Activated CD4-positive, alpha-beta memory T cell treated with anti-CD3 and anti-CD28 coated beads for 36 hours (primary cell): ENCODE measurements at places on chromosomes 2 and 18.
A peak's percentile ranks its signal among the peaks of the same experiment; 100 is the strongest.

GRCh38 chr2:107511970-107512789 is 314.5 kb upstream of the RGPD4 start:
- DNase-seq = no peak

DNA sequence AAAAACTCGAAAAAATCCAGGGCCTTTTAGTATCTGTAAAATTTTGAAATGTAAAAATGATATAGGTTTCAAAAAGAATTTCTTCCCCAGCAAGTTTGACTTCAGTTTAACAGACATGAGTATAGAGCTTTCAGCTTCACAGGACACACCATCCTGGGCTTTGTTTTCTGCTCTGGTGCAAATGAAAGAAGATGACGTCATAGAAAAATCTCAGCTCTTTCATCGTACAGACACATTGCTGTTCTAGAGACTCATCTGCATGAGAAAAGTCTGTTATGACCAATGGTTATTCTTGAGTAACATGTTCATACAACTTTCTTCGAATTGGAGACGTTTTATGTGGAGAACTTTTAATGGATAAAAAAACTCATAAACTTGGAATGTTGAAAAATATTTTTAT is 111.7 kb upstream of the DYNAP start:
- no peak for DNase-seq

DNA sequence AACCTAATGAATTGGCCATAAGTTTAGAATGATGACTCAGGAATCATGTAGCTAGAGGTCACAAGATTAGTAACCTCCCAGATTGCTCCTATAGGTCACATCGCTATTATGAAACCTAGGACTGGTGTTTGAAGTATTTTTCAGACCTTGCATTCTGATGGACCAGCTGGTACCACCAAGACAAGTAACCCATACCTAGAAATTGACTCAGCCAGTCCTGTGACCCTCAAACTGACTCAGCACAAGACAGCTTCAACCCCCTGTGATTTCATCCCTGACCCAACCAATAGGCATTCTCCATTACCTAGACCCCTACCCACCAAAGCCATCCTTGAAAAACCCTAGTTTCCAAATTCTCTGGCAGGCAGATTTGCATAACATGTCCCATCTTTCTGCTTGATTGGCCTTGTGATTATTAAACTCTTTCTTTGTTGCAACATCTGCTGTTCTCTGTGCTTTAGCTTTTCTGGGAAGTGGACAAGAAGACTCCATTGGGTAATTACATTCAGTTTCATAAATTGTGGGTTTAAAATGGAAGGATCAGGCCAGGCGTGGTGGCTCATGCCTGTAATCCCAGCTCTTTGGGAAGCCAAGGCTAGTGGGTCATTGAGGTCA is 254.9 kb downstream of the IRS1 start:
- no peak for DNase-seq

GRCh38 chr18:57748770-57749603 is 54.1 kb downstream of the ATP8B1 start:
- DNase-seq = no peak

DNA sequence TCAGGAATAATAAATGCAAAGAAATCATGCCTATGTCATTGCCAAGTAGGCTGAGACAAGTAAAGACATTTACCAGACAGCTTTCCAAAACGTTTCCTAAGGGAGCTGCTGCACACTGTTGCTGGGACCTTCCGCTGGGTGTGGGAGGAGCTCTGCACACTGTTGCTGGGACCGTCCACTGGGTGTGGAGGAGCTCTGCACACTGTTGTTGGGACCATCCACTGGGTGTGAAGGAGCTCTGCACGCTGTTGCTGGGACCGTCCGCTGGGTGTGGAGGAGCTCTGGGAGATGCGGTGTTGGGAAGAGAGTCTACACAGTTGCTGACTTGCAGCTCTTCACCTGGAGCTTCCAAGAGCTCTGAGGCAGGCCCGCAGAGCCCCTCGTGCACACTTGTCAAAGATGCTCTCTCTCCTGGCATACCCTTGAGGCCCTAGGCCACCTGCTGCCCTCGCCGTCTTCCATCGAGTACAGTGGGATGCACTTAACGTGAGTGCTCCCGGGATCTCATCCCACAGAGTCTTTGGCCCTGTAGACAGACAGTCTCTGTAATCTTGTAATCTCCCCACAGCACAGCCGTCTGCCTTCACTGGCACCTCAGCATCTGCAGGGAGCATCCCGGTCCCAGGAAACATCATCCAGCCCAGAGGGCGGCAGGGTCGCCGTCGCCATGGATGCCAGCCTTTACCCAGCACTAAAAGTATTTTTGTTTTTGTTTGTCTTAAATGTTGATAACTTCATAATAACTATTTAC is 51.4 kb downstream of the TRAPPC12 start:
- no peak for DNase-seq

- peak; percentile 63 for DNase-seq
Measured at GRCh38 chr18:50194631-50195532, at the start of gene MYO5B. Gene MYO5B, minus strand, starts transcription at chr18:50195147. Its CDS starts 354 bp downstream, at chr18:50194793.

DNA sequence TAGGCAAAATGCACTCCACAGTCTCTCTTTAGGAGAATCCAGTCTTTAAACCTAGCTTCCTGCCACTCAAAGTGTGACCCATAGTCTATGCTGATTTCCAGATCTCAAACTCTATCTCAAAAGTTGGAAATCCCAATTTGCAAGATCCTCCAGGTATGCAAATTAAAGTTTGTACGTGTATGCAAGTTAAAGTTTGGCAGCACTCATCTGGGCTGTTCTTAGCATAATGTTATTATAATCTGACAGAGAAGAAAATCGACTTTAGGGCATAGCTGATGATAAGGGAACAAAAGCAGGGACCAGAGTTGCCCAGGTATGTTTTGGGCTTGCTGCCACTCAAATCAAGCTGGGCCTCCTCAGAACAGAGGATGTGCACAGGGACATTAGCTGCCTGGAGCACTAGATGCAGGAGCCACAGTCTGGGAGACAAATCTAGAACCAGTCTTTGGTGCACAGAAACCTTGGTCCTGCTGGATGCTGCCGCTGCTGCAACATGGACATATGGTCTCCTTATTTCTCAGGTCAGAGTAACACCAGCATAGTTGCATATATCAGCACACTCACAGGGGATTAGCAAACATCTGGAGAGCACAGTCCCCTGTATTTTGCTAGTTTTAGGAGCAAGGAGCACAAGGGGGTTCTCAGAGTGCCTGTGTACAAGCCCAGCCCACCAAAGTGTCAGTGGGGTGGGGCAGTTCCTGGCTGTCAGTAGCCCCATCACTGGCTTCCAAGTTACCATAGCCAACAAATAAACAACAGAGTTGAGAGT is 242.6 kb downstream of the TTC32 start:
- no peak for DNase-seq

GRCh38 chr18:48866028-48866733 is 84.6 kb downstream of the SMAD7 start:
- no peak for DNase-seq
